ENCODE measurements at places on chromosomes 7 and 10. TPM values are rescaled to one million over a fixed set of nuclear protein-coding genes. Genes with fewer than 3 reads are reported as not detected.
A peak's percentile ranks its signal among the peaks of the same experiment; 100 is the strongest.

DNA sequence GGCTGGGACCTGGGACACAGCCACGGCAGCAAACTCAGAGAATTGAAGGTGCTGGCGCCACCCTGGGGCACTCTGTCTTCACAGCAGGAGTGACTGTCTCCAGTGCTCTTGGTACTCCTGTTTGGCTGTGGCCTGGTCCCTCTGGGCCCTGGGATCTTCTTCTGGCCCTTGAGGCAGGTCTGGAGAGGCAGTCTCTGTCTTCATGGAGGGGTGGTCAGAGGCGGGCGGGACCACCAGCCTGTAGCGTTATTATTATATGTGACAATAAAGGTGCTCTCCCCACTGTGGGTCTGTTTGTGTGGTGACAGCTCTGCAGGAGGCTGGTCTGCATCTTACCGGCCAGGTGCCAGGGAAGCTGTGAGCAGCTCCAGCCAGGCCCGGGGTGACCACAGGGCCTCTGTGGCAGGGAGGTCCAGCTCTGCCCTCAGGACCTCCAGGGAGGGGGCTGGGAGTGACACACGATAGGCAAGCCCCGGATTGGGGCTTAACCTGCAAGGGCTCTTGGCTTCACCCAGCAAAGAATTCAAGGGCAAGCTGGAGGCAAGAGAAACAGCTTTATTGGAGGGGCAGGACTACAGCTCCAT is 70.3 kb downstream of the MYL10 start:
- peak; percentile 49 for DNase-seq

DNA sequence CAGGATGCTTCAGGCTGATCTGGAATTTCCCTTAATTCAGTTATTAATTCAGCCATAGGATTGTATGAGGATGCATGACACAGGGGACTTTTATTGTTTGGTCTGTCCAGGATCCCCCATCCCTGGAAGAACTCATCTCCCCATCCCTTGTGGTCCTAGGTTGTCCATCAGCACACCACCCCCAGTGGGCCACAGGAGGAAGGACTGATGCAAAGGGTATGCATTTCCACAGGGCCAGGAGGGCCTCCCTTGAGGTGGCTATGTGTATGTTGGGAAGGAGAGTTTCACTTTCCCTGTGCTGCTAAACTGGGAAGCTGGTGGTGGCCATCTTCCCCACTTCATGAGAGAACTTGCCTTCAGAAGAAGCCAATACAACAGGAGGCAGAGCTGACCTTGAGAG is 44.6 kb upstream of the GRB10 start:
- peak; percentile 28 for DNase-seq

DNA sequence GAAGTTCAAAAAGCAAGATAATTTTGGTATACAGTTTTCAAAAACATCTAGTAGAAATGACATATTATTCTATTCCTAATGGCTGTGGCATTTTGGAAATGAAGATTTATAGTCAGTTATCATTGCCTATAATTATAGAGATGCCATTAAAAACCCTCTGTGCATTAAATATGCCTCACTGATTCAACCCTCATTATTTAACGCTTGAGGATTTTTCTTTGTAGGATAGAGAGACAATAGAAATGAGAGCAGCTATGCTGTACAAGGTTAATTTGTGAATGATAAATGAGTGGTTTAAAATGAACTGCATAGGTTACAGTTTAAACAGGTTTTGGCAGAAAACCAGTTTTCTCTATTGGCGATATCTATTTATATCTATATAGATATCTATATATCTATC is 32.2 kb upstream of the SEMA3A start:
- no peak for DNase-seq

GRCh38 chr10:129690248-129691070 is 223.4 kb downstream of the MGMT start:
- no peak for DNase-seq

DNA sequence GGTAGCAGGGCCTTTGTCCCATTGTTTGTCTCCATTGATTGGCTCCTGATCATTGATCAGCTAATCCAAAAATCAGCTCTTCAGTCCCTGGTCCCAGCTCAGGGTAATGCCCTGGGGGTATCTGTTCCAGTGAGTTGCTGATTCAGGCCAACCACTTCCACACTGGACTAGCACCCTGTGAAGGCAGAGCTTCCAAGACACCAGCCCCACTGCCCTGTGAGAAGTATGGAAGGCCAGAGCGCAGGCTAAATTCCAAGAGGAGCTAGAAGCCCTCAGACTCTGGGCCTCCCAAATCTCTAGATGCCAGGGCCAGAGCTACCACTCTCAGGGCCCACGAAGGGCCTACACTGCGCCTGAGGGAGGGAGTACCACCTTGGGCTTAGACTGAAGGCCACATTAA is 10.4 kb downstream of the TMEM72 start:
- DNase-seq = peak; percentile 18

GRCh38 chr10:125102246-125102645 is 58.1 kb downstream of the CTBP2 start:
- DNase-seq = no peak

- DNase-seq = no peak
These were observed 5.9 kb downstream of the HECW1 start for GRCh38 chr7:43118313-43118712.

- no peak for DNase-seq
These were observed 266.5 kb upstream of the MKLN1 start for GRCh38 chr7:131061158-131061557.

- no peak for DNase-seq
These were observed 451.4 kb downstream of the SUGCT start for GRCh38 chr7:40586197-40586596.

DNA sequence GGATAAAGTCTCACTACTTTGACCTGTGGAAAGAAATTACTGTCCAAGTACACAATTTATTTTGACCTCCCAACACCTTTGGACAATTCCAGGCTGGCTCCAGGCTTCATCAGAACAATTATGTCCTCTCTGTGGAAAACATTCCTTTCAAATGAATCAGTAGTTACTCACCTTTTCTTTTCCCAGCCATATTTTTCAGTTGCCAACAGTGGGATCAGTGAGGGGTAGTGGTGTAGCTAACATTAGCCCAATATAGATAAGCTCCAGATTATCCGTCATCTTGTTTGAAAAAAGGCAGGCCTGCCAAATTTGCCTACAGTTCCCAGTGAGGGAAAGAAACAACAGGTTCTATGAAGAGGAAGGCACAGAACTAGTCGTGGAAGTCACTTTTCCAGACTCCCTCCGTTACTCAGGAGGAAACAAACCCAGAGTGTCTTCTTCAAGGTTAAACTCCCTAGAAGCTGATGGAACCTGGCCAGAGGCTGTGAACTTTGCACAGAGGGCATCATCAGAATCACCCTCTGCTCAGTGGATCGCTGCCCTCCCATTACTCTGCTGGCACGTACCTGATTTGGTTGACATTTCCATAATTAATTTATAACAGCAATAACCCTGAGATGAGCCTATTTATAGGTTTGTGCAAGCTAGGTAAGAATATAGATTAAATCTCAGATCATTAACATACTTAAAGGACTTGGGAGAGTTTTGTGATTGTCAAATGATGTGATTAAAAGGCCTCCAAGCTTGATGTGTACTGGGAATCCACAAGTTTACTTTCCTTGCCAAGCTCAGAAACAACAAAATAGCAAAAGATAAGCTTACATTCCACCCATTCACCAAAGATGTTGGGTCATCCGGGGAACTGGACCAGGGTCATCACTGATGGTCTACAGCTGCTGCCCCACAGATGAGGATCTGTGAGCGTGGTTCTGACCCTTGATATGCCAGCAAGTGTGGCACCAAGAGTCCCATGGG is 654.6 kb upstream of the GALNT17 start:
- no peak for DNase-seq

DNA sequence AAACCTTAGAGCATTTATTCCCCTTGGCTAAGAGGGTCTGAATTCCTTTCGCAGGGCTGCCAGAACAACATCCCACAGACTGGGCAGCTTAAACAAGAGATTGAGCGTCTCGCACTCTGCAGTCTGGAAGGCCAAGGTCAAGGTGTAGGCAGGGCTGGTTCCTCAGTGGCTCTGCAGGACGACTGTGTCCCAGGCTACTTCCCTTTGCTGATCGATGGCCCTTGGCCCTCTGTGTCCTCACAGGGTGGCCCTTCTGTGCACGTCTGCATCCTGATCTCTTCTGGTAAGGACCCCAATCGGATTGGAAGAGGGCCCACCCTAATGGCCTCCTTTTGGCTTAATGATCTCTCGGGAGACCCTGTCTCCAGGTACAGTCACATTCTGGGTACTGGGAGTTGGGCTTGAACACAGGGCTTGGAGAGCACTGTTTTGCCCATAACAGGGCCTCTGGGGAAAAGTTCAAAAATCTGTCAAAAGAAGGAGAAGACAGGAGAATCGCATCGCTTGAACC is 35.1 kb upstream of the DNAJB6 start:
- DNase-seq = no peak

GRCh38 chr10:85149766-85150165 is 821.4 kb downstream of the CCSER2 start:
- no peak for DNase-seq

- no peak for DNase-seq
These were observed 458 bp downstream of the COX15 start for GRCh38 chr10:99731306-99732032.

DNA sequence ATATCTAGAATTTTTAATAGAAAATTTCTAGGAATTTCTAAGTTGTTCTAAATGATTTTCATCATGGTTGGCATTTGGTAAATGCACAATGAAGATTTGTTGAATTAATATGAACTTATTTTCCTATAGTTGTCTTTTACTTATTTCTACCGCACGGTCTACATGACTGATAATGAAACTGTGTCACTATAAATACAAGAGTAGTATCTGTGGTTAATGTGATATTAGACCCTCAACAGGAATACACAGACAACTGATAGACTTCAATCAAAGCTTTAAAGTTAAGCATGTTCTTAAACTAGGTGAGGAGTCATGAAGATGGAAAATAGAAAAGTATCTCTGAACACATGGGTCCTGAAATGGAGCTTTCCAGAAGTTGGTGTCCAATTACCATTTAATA is 297.9 kb upstream of the ETV1 start:
- no peak for DNase-seq

GRCh38 chr10:86349474-86349873 is 17.1 kb downstream of the GRID1 start:
- no peak for DNase-seq

DNA sequence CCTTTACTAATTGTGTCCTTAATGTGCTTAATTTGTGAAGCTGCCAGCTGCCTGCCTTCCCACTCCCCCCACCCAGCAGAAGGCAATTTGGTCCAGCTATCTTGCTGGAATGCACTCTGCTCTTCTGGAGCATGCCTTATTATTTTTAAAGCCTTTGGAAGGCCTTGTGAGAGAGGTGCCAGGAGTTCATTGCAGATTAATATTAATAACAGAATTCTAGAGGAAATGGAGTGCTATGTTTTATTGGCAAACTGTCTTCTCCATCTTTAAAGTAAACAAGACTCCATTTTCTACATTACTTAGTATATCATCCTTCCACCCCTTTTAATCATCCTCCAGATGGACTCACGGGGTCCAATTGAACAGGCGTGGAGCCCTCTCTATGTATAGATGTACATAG is 50.8 kb upstream of the ZNF32 start:
- no peak for DNase-seq

DNA sequence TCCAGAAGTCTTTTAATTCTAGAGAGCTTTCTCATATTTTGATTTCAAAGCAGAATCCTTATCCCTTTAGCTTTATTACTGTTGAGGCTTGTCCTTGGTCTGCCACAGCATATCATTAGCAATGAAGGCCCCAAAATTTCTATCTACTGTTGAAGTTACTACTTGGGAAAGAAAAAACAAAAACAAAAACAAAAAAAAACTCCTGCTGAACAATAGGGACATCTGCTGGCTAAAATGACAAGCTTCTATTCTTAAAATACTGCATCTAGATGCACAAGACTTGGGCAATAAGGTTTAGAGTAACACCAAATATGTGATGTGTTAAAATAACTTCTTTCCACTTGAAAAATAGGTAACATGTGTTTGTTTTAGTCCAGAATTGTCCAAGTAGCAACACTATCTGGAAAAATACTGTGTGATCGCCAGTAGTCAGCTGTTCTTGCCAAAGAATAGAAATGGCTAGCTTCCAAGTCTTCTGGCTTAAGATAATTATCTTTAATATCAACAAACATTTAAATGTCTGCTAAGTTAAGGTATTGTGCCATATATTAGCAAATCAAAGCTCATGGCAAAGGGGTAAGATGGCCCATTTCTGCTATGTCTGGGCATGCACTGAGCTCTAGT is 3.8 kb upstream of the DMTF1 start:
- DNase-seq = no peak

GRCh38 chr7:158029509-158029908 is 558.1 kb downstream of the PTPRN2 start:
- DNase-seq = peak; percentile 26

DNA sequence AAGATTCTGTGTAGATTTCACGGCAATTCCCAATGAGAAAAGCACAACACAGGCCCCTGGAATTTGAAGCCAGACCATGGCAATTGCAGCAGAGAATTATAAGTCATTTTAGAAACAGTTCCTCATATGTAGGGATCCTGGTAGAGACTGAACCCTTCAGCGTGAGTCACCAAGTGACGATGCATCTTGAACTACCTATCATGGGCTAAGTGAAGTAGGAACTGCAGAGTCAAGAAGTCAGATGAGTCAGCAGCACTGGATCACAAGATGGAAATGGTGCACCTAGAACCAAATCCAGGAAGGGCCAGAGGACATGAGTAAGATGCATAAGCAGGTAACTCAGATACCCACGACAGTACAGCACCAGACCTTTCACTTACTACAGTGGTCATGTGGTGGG is 140.0 kb upstream of the TPK1 start:
- no peak for DNase-seq

DNA sequence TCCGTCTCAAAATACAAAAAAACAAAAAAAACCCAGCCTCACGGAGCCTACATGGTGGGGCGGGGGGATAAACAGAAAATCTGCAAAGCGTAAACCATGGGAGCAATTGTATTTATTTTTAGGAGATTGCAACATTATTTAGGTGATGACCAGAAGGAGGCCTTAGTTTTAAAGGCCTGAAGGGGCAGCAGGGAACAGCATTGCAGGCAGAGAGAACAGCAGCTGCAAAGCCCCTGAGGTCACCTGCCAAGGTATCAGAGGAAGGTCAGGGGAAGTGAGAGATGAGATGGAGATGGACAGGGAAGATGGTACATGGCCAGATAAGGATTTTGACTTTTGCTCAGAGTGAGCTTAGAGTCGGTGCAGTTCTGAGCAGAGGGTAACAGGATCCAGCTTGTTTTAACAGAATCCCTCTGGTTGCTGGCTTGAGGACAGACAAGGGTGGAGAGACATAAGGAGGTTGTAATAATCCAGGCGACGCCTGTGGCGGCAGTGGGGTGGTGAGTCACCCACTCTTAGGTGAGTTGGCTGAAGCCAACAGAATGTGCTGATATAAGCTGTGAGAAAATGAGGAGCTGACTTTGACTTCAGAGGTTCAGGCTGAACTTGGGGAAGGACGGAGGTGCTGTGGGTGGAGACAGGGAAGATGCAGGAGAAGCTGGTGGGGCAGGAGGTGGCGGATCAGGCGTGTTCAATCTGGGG is 82.3 kb upstream of the GTF2I start:
- no peak for DNase-seq

GRCh38 chr10:34018129-34018528 is 683.7 kb upstream of the NRP1 start:
- DNase-seq = no peak

GRCh38 chr7:102170393-102170970 is 116.2 kb upstream of the SH2B2 start:
- DNase-seq = no peak

- no peak for DNase-seq
These were observed 105.5 kb downstream of the SEMA3D start for GRCh38 chr7:85081392-85081791.

Gene SLC26A5
- total RNA-seq = 1.2 TPM

Gene FXYD4
- total RNA-seq = not detected

Gene OR2A12
- not detected for total RNA-seq

Gene EBF3
- 2.6 TPM for total RNA-seq

Gene PNLIPRP3
- total RNA-seq = 60.8 TPM

Gene ACSL5
- total RNA-seq = 3.5 TPM

Gene TMEM176A
- total RNA-seq = 4.8 TPM

Gene PNLIPRP1
- not detected for total RNA-seq

Gene C10orf62
- total RNA-seq = not detected
